Inflammatory macrophage treated with lipopolysaccharide for 4 hours (primary cell): ENCODE measurements at places on chromosomes 5 and 9.
A peak's percentile ranks its signal among the peaks of the same experiment; 100 is the strongest.

GRCh38 chr9:115593587-115594091 is 475.7 kb upstream of the TNC start:
- peak; percentile 7 for DNase-seq

DNA sequence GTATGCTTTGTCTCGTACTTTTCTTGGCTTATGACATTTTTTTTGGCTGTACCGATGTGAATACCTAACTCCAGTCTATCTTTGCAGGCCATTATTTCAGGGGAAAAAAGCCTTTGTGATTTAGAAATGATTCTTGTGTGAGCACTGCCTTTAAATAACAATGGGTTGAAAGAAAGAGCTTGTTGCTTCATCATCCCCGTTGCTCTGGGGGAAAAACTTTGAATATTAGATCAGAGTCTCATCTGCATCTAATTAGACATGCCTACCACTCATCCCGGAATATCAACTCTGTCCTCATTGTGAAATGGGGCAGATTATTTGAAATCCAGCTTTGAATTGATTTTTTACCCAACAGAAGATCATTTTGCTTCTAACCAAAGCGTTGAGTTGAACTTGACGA is 13.5 kb downstream of the CXCL14 start:
- no peak for DNase-seq

- DNase-seq, result no peak
Measured at GRCh38 chr9:32322622-32323021, 61.8 kb upstream of the ACO1 start.

DNA sequence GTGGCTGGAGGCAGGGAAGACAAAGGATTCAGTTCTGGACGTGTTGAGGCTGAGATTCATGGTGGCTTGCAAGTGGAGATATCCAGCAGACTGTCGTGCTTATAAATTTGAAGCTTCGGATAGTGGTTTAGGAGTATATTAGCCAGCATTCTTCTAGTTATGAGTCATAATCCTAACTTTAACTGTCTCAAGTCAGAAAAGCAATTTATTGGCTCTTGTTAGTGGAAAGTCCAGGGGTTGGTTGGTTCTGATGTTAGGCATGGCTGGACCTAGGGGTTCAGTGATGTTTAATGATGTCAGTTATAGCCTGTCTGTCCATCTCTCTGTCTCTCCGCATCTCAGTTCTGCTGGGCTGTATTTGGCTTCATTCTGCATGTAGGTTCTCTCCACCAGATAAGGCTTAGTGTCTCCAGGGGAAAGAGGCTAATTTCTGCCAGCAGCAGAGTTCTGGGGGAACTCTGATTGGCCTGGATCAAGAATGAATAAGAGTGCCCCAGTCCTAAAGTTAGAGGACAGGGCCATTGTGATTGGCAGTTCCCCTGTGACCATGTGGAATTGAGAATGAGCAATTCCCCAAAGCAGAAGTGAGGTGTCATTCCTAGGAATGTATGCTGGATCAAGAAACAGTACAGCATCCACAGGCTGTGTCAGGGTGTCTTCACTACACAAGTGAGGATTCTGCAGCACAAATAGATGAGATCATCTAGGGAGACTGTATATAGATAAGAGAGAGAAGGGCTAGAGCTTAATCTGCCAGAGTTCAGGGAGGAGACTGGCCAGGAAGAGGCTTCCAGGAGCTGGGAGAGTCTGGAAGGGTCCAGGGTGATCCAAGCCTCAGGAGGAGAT is 72.9 kb upstream of the SHB start:
- no peak for DNase-seq
